ENCODE measurements at places on chromosomes 6 and 20.

GRCh38 chr6:16337295-16337975, 99.0 kb downstream of the GMPR start:
- no peak overlapping the region for H3K4me3 ChIP-seq
- no peaks in the 10 kb centered on the region for H3K27me3 ChIP-seq
- no peak overlapping the region for H3K27ac ChIP-seq
- H3K36me3 ChIP-seq = peaks cover 28% of the 10 kb centered on the region

- peaks cover 12% of the 10 kb centered on the region for H3K27me3 ChIP-seq
- H3K36me3 ChIP-seq = no peaks in the 10 kb centered on the region
These were observed 210.1 kb upstream of the CCN2 start for GRCh38 chr6:132161283-132161682.

- no peak for ATAC-seq
- H3K27ac ChIP-seq = no peak overlapping the region
- H3K4me3 ChIP-seq = no peak overlapping the region
- no peaks in the 10 kb centered on the region for H3K27me3 ChIP-seq
- H3K4me1 ChIP-seq = peaks cover 18% of the 10 kb centered on the region
- H3K36me3 ChIP-seq = peaks cover 50% of the 10 kb centered on the region
These were observed 34.0 kb downstream of the ITCH start for GRCh38 chr20:34397096-34397495.

- no peaks in the 10 kb centered on the region for H3K27me3 ChIP-seq
- H3K4me1 ChIP-seq = no peaks in the 10 kb centered on the region
These were observed 139.5 kb upstream of the BTBD3 start for GRCh38 chr20:11778206-11778570.

DNA sequence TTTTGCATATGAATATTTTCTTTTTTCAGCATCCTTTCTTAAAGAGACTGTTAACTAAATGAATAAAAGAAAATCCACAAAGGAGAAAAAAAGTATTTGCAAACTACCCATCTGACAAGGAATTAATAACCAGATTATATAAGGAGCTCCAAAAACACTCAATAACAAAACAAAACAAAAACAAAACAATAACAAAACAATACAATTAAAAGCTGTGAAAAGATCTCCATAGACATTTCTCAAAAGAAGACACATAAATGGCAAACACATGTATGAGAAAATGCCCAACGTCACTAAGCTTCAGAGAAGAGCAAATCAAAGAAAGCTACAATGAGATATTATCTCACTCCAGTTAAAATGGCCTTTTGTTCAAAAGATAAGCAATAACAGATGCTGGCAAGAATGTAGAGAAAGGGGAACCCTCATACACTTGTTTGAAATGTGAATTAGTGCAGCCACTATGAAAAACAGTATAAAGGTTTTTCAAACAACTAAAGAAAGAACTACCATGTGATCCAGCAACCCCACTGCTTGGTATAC, 1310.0 kb upstream of the EYS start:
- H3K4me1 ChIP-seq = no peaks in the 10 kb centered on the region
- H3K4me3 ChIP-seq = no peak overlapping the region
- no peak overlapping the region for H3K27ac ChIP-seq
- no peaks in the 10 kb centered on the region for H3K27me3 ChIP-seq

GRCh38 chr6:36285187-36285671, 15.4 kb downstream of the PNPLA1 start:
- no peak overlapping the region for H3K27ac ChIP-seq
- H3K27me3 ChIP-seq = peaks cover 50% of the 10 kb centered on the region
- H3K4me3 ChIP-seq = no peak overlapping the region
- ATAC-seq = no peak

- no peak for ATAC-seq
- H3K4me1 ChIP-seq = no peaks in the 10 kb centered on the region
- H3K27ac ChIP-seq = no peak overlapping the region
- no peaks in the 10 kb centered on the region for H3K36me3 ChIP-seq
- H3K27me3 ChIP-seq = no peaks in the 10 kb centered on the region
These were observed 417.7 kb upstream of the JAG1 start for GRCh38 chr20:11091511-11091910.

DNA sequence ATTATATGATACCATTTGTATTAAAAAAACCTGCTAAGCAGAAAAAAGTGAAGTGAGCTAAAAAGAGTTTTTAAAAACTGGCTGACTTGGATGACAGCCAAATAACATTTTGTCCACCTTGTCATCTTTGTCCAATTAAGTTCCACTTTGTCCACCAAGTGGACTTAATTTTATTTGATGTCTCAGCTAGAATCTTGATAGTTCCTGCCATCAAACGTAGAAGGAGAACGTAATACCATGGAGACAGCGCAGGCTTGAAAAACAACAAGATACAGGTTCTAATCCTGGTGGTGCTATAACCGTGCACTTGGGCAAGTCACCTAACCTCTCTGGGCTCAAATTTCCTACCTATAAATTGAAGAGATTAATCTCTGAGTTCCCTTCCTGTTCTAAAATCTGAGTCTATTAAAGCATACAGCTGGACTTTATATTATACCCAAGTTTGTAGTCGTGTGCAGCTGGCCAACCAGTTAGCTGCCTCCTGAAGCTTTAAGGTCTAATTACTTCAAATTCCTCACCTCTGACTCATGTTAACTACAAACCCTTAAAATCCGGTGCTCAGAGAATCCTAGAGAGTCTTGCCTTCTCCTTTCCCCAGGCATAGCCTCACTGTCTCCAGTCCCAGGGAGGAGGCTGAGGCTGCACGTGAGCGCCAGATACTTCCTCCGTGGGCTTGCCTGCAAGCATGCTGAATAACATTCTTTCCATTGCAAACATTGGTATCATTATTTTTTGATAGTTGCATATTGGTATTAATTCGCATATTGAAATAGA, 16.8 kb downstream of the TMEM244 start:
- no peaks in the 10 kb centered on the region for H3K36me3 ChIP-seq
- H3K27ac ChIP-seq = no peak overlapping the region
- H3K4me1 ChIP-seq = no peaks in the 10 kb centered on the region
- ATAC-seq = no peak
- no peak overlapping the region for H3K4me3 ChIP-seq

DNA sequence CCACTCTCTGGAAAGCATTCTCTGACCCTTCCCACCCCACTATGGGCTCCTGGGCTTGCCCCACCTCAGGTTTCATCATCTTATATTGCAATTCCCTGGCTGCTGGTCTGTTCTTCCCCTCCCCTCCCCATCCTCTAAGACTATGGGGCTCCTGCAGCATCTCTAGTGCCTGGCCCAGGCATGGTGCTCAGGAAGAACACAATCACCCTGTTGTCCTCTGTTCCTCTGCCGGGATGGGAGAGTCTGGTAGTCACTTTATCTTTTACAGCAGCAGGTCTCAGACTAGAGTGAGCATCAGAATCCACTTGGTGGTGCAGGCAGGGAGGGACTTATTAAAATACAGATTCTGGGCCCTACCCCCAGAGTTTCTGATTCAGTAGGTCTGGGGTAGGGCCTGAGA, 5.0 kb upstream of the LPIN3 start:
- no peak overlapping the region for H3K27ac ChIP-seq
- H3K4me3 ChIP-seq = no peak overlapping the region
- no peaks in the 10 kb centered on the region for H3K36me3 ChIP-seq
- ATAC-seq = no peak
- peaks cover 13% of the 10 kb centered on the region for H3K27me3 ChIP-seq

- H3K4me3 ChIP-seq = no peak overlapping the region
- no peak overlapping the region for H3K27ac ChIP-seq
- ATAC-seq = no peak
- H3K36me3 ChIP-seq = no peaks in the 10 kb centered on the region
- no peaks in the 10 kb centered on the region for H3K4me1 ChIP-seq
These were observed 90.2 kb downstream of the F13A1 start for GRCh38 chr6:6230286-6230685.

DNA sequence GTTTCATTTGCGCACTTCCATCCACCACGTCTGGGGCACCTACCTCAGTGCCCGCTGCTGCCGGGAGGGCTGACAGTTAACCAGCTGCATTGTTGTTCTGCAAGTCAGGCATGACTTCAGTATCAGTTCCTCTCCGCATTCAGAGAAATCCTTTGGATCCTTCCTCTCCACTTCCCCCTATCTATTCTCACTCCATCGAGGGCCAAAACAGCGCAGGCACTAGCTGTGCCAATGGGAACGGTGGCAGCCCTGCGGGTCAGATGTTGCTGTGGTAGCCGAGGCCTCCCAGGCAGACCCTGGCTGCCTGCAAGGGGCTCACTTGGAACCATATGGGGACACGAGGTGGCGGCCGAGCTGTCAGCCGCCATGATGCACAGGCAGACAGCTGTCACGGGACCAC, 64.2 kb upstream of the INSM1 start:
- H3K27ac ChIP-seq = no peak overlapping the region
- peak; percentile 66 for ATAC-seq
- no peak overlapping the region for H3K4me3 ChIP-seq
- no peaks in the 10 kb centered on the region for H3K4me1 ChIP-seq
- no peaks in the 10 kb centered on the region for H3K36me3 ChIP-seq
- no peaks in the 10 kb centered on the region for H3K27me3 ChIP-seq

DNA sequence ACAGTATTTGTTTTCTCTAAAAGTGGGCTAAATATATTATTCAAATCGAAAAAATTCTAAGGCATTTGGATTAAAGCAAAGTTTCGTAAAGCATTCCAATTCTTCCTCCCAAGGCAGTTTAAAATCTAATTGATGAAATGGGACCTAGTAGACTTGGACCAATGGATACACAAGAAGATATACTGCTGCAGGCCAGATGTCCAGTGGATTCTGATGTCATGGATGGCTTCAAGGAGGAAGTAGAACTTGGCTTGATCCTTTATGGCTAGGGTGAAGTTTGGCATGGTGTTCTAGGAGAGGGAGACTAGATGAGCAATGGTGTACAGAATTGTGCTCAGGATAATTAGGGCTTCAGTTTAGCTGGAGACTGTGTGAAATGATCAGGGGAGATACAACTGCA, 559.5 kb upstream of the MMS22L start:
- H3K4me3 ChIP-seq = no peak overlapping the region
- H3K27ac ChIP-seq = no peak overlapping the region

DNA sequence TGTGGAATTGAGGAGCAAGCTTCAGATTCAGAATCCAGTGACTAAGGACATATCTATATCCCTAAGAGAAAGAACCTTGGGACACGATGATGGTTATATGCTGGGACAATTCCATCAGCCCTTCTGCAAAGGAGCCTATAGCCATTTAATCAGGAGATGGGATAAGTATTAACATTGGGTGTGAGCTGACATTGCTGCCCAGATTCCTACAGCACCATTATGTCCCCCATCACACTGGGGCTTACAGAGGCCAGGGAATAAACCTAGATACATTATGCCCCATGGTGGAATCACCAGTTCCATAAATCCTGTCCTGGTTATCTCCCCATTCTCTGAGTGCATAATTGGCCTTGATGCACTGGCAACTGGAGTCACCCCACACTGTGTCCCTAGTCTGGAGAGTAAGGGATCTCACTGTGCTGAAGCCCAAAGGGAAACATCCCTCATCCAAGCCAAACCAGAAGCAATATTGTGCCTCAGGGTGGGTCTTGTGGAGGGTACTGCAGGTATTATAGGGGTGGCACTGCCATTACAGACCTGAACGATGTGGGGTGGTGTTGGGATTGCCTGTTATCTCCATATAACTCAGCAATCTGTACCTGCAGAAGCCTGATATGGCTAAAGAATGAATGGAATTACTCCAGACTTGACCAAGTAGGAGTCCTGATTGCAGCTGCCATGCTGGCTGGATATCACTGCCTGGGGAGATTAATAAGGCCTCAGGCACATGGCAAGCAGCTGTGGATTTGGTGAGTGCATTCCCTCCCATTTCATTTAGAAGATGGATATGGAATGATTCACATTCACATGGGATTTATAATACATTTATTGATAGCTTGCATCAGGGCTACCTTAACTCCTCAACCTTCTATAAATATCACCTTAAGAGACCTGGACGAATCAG, 5.0 kb downstream of the HLA-A start:
- H3K27ac ChIP-seq = no peak overlapping the region
- no peaks in the 10 kb centered on the region for H3K27me3 ChIP-seq
- no peak for ATAC-seq
- H3K36me3 ChIP-seq = peaks cover 73% of the 10 kb centered on the region
- peaks cover 50% of the 10 kb centered on the region for H3K4me1 ChIP-seq
- H3K4me3 ChIP-seq = no peak overlapping the region

DNA sequence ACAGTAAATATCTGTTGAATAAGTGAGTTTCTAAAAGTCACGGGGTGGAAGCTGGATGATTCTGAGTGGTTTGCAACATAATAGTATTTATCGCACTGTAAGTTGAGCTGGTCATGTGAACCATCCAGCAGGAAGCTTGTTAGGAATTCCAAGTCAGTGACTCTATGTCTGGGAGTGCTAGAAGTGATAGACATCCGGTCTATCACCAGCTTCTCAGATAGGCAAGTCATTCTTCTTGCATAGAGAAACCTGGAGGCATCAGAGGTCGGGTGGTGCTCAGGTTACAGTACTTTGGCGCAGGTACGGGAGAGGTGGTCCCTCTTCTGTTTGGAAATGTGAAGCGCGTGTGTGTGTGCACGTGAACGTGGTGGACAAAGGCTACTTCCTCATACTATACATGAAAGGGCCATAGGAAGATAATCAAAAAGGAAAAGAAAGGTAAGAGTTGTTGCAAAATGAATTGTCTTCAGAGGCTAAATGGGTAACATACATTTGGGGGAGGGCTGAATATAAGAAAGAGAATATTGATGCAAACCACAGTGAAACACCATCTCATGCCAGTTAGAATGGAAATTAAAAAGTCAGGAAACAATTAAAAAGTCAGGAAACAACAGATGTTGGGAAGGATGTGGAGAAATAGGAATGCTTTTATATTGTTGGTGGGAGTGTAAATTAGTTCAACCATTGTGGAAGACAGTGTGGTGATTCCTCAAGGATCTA, 299.3 kb upstream of the ZFP64 start:
- ATAC-seq = no peak
- H3K4me3 ChIP-seq = no peak overlapping the region
- H3K27me3 ChIP-seq = peaks cover 20% of the 10 kb centered on the region
- no peaks in the 10 kb centered on the region for H3K4me1 ChIP-seq
